Aorta (tissue), 5 donors: ENCODE measurements at places on chromosomes 6 and 20. TPM values are rescaled to one million over a fixed set of nuclear protein-coding genes. Genes with fewer than 3 reads are reported as not detected.

- no peak for DNase-seq
These were observed 22.2 kb downstream of the CEP57L1 start for GRCh38 chr6:109117346-109118035.

DNA sequence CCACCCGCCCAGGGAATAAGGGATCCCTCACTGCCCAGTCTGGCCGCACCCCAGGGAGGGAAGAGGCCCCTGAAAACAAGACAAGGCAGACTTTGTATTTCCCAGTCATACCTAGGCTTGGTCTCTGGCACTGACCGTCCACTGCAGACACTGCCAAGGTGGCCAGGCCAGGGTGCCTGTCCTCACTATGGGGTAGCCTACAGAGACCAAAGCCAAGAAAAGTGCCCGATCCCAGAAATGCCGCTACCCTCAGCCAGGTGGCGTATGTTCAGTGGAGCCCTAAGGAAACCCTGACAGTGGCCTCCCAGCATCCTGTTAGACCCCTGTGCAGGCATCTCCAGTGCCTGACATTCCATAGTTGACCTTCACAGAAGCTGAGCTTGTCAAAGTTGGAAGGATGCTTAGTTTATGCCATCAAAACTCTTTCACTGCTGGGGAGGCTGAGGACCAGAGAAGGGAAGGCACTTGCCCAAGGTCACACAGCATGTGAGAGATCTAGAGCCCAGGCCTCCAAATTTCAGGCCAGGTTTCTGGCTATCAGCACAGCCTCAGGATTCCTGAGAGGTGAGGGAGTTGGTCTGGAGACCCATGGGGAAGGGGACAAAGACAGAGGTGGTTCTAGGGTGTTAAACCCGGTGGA is 2.5 kb downstream of the SCRT2 start:
- DNase-seq, result no peak

The DDX43 gene
- total RNA-seq, result 0.71 TPM

The PAX1 gene
- total RNA-seq, result not detected

The TMEM181 gene
- 25.9 TPM for total RNA-seq
